ENCODE measurements at places on chromosomes 6 and 20. TPM values are rescaled to one million over a fixed set of nuclear protein-coding genes. Genes with fewer than 3 reads are reported as not detected.

DNA sequence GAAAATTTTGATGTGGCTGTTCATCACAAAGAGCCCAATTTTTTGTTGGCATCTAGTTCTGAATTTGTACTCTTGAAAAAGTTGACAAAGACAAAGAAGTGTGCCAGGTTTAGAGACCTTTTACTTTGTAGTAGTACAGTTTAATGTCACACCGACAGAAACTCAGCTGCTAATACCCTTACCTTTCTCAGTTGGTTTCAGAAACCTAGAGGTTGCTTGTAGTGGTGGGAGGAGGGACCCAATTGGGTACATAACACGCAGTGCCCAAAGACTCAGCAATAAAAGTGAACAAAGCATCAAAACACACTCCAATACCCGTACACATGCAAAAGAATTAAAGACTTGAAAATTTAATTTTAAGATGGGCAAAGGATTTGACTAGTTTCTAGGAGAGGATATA, 203.7 kb downstream of the CDKAL1 start:
- DNase-seq = no peak

The LAMA4 gene
- 13.0 TPM for total RNA-seq

DNA sequence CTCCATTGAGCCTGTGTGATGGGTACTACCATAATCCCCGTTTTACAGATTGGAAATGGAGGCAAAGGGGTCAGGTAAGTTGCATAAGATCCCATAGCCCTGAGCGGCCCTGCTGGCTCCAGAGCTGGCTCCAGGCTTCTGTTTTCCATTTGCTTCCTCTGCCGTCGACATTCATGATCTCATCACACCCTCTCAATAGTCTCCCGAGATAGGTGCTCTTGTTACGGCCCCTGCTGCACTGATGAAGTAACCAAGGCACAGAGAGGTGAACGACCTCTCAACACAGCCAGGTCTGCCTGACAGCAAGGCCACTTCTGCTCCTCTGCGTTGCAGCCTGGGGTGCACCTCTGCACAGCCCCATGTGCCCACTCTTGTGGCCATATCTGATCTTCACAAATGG, 16.9 kb downstream of the CDH22 start:
- no peak for DNase-seq

DNA sequence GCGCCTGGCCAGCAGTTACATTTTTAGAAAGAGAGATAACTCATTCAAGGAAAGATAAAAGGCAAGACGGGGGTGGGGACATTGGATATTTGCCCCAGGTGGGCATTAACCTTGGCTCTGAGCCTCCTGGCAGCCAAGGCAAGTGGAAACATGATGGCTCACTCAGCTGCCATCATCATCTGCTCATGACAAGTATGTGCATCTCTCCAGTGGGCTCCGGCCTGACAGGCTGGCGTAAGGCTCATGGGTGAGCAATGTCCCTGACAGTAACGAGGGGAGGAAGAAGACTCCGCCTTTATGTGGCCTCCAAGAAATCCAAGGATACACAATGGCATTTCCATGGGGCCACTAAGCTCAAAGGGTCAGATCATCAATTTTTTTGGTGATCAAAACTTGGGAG, 13.3 kb downstream of the ANKRD60 start:
- no peak for DNase-seq

DNA sequence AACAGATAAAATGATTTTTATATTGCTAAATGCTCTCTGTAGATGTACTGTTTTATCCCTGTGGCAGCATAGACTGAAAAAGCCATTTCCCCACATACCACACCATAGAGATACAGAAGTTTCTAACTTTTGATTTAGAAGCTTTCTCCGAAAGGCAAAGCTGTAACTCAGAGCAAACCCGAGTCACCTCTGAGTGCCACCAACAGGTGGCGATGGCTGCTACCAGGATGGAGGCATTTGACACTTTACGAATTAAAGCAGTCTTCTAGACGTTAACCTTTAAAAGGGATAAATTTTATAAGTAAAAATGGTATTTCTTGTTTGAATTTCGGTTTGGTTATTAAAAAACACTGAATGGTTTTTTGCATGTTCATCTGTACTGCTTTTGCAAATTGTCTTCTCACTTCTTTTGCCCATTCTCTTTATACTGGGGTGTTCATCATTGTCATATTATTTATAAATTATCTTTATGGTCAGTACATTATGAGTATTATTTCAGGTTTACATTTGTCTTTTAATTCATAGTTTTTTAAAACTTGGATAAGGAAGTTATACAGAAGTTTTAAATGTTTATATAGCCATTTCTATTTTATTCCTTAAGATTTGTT, 201.0 kb upstream of the CEP162 start:
- peak; percentile 38 for DNase-seq

DNA sequence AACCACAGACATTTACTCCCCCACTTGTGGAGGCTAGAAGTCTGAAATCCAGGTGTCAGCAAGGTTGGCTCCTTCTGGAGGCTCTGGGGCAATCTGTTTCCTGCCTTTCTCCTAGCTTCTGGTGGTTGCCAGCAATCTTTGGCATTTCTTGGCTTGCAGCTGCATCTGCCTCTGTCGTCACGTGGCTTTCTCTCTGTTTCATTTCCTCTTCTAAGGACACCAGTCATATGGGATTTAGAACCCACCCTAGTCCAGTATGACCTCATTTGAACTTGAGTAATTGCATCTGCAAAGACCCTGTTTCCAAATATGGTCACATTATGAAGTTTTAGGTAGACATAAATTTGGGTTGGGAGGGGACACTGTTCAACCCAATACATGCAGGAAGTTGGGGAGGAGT, 56.2 kb upstream of the EPB41L1 start:
- peak; percentile 86 for DNase-seq
